K562 (cell line): ENCODE measurements at places on chromosomes 2 and 18.
A peak's percentile ranks its signal among the peaks of the same experiment; 100 is the strongest.

- no peak for DNase-seq
Observed at GRCh38 chr2:223075301-223076270, 23.6 kb downstream of the KCNE4 start.

GRCh38 chr2:8926356-8926755 lies 77.1 kb downstream of the MBOAT2 start:
- DNase-seq = no peak

GRCh38 chr2:88600038-88600465 lies 27.2 kb downstream of the EIF2AK3 start:
- peak; percentile 75 for DNase-seq

DNA sequence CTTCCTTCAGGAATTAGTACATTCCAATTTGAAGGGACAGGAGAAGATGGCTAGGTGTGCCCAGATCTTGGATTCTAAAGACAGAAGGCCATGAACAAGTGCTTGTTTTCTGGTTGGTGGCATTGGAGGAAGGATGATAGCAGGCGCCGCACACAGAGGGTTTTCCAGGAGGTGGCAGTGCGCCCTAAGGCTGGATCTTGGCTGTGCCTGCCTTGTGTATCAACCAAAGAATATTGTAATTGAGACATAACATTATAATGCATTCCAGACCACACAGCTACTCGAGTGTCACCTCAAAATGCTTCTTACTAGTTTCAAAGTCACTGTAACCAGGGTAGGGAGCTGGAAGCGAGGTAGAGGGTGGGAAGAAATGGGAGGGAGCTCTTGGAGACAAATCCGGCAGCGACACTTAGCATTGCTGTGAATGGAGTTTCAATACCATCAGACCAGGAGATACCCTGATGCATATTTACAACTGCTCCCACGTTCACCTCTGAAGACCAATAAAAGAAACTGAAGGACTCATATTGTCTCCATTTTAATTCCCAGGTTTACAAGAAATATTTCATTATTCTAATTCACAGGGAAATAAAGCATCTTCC lies 42.5 kb downstream of the CPO start:
- DNase-seq = peak; percentile 5

GRCh38 chr2:179936654-179937053 lies 70.4 kb downstream of the CWC22 start:
- peak; percentile 22 for DNase-seq

DNA sequence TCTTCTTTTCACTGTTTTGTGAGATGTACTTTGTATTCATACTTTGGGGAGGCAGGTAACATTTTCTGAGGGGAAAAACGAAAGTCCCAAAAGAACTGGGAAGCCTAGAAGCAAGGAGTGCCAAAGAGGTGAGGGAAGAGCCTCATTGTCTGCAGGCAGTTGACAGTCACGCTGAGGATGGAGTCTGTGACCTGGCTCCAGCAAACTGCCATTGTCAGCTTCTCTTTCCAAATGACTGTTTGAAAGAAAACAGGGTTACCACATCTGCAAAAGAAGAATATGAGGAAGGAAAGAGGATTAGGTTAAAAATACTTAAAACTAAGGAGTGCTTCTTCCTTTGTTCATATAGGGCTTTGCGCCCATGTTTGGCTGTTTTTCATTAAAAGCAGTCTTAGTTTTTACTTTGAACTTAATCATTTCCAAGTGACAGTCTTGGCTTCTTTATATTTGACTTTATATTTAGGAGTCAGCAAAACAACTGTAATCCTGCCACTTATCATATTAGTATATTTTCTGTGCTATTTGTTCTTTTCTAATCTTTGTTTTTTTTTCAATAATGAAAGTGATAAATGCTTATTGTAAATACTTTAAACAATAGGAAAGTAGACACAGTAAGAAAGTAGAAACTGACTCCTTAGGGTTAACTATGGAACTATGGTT lies 35.0 kb downstream of the CERS6 start:
- peak; percentile 25 for DNase-seq

- peak; percentile 53 for DNase-seq
Observed at GRCh38 chr2:169221745-169222369, 140.5 kb downstream of the LRP2 start.

DNA sequence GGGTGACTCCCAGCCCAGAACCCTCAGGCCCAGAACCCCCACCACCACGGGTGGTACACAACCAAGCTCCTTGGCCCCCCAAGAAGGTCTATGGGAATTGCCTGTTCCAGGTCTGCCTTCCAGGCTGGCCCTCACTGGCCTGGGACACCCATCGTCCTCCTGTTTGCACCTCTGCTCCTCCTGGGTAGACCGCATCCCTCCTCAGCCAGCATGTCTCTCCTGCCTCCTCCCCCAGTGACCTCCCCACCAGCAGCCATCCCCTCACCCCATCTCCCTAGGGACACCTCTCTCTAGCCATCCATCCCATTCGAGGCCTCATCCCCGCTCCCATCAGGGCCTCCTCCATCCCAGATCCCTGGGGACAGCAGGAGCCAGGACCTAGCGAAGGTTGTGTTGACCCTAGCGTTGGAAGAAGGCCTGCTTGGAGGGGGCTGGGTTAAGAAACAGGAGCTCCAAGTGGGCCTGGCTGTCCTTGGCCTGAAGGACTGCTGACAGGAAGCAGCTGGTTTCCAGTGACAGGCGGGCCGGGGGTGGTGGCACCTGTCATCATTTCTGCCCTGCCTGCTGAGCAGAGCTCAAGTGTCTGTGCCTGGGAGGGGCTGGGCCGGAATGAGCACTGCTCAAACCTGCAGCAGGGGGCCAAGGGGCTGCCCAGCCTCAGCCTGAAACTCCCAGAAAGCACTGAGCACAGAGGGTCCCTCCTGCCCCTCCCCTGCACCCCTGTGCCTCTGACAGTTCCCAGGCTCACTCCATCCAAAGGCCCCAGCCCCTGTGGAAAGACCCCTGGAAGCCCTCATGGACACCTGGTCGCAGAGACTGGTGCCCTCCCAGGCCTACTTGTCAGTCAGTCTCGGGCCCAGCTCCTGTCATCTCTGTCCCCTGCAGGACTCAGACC lies 96.0 kb upstream of the OTOS start:
- no peak for DNase-seq

- peak; percentile 57 for DNase-seq
Observed at GRCh38 chr18:55384551-55385275, 203.3 kb downstream of the TCF4 start.

- DNase-seq = no peak
Observed at GRCh38 chr2:221848286-221848685, 276.2 kb upstream of the EPHA4 start.

GRCh38 chr18:6219116-6219717 lies 195.5 kb downstream of the L3MBTL4 start:
- DNase-seq = peak; percentile 36

DNA sequence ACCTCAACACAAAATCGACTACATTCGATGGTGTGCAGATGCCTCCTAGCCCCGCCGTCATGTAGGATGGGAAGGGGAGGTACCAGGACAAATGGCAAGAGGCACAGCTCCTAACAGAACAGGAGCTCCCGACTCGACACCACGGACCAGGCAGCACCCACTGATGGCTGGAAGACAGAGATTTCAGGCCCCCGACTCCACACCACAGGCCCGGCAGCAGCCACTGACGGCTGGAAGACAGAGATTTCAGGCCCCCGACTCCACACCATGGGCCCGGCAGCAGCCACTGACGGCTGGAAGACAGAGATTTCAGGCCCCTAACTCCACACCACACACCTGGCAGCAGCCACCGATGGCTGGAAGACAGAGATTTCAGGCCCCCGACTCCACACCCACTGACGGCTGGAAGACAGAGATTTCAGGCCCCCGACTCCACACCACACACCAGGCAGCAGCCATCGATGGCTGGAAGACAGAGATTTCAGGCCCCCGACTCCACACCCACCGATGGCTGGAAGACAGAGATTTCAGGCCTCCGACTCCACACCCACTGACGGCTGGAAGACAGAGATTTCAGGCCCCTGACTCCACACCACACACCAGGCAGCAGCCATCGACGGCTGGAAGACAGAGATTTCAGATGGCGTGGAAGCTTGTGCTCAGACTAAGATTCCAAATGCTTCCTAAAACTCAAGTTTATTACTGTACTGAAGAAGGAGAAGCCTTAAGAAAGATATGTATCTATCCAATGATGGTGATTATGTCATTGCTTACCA lies 135.5 kb downstream of the EIPR1 start:
- no peak for DNase-seq

DNA sequence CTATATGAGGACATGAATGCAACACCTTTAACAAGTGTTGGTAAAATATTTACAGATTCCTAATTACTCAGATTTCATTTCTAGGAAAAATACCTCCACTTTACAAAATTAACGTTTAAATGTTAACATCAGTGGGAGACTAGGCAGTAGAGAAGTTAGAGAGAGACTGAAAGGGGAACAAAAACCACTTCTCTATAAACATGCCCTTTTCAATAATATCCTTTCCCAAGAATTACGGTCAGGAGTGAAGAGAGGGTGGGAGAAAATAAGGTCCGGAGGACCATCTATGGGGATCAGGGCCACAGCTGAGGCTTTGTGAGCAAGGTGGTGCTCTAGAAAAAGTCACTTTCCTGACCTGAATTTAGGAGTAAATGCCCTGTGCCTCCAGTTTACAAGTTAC lies 65.3 kb upstream of the WIPF1 start:
- no peak for DNase-seq

DNA sequence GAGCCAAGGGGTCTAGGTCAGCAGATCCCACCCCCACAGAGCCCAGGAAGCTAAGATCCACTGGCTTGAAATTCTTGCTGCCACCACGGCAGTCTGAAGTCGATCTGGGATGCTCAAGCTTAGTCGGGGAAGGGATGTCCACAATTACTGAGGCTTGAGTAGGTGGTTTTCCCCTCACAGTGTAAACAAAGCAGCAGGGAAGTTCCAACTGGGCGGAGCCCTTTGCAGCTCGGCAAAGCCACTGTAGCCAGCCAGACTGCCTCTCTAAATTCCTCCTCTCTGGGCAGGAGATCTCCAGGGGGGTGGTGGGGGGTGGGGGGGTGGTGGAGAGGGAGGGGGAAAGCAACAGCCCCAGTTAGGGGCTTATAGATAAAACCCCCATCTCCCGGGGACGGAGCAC lies 419.5 kb downstream of the NUP35 start:
- no peak for DNase-seq

GRCh38 chr2:96115631-96116423 lies 544 bp downstream of the ADRA2B start:
- DNase-seq = no peak

GRCh38 chr2:85309699-85310321 lies 18.0 kb downstream of the TGOLN2 start:
- no peak for DNase-seq

- peak; percentile 8 for DNase-seq
Observed at GRCh38 chr2:55365303-55365702, 54.4 kb downstream of the CCDC88A start.

DNA sequence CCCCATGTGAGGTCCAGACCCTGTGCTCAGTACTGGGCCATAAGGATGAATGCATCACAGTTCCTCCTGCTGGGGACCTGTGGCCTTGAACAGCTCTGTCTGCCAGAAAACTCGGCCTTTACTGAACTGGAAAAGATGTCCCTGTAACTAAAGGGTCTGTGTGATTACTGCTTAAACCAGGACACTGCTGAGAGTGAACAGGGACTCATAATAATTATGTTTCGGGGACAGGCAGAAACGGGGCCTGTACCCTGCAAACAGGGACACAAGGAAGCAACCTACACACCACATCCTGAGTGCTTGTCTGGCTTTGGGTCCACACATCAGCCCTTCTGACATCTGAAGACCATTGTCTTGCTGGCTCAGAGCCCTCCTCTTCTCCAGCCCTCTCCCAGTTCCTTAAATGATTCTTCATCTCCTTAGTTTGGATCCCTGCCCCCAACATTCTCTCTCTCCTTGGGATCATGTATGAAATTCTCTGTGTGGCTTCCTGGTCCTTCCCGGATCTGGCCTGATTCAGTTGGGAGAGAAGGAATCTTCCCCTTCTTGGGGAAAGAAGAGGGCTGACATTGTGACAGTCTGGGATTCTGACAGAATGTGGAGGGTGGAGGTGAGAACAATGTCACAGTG lies 248.0 kb downstream of the MYCN start:
- no peak for DNase-seq

DNA sequence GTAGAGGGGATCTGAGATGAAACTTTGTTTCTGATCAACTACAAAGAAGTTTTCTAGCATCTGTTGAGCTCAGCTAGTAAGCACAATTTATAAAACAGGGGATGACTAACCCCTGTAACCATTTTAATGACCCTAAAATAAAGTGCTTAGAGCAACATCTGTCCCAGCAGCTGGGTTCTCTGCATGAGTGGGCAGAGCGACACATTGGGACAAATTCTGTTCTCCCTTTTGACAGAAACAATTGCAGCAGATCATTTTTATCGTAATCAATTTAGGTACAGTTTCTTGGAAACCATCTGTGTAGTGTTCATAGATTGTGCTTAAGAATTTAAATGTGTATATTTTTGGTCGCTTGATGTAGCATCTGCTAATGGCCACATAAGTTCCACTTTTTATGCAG lies 678.0 kb downstream of the RNF144A start:
- DNase-seq = no peak

DNA sequence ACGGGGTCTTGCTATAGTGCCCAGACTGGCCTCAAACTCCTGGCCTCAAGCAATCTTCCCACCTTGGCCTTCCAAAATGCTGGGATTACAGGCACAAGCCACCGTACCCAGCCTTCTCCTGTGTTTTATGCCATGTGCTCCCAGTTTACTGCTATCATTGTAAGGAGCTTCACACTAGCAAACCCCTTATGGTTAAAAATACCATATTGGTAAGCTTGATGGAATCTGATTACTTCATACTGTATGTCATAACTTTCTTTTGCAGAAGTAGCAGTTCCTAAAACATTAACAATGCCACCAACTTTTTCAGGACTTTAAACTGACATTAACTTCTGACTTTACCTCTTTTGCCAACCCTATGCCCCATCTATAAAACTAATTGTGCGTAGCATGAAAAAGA lies 36.2 kb downstream of the HAT1 start:
- no peak for DNase-seq

GRCh38 chr2:45612731-45613130 lies 1.7 kb upstream of the SRBD1 start:
- DNase-seq = no peak

GRCh38 chr18:74861154-74861553 lies 263.5 kb downstream of the ZNF407 start:
- DNase-seq = peak; percentile 5

GRCh38 chr18:68740966-68741365 lies 26.1 kb upstream of the TMX3 start:
- DNase-seq = no peak

GRCh38 chr2:189439342-189439741 lies 1.9 kb upstream of the WDR75 start:
- DNase-seq = no peak
